Fibroblast of skin of scalp (primary cell): ENCODE measurements at places on chromosomes 2 and 18.

DNA sequence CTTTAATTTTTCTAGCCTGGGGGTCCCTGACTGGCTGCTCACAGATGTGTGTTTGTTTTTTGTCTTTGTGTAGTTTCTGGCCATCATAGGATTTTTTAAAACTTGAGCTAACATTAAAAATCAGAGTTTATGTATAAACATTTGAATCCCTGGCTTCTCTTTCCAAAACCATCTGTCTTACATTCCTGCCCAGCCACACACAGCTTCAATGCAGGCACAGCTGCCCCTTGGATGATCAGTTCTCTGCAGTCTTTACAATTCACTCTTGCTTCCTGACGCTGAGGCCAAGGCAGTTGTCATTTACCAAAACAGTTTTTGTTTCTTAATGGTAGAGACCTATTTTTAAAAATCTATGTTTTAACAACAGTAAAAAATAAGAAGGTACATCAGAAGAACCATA is 169.2 kb upstream of the LRRTM1 start:
- DNase-seq: peak; percentile 14

DNA sequence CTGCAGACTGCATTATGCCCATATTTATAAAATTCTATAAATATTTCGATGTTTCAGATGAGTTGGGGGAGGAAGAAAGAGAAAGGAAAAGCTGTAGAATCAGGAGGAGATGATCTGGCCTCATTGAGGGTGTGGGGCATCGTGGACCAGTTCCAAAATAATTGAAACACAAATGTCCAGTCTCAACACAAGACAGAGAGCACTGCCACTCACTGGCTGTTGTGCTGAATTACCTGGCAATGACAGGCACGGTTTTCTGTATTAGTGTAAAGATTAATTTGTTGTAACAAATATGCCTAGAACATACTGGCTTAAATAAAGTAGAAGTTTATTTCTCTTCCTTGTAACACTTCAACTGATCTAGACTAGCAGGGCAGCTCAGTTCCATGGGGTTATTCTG is 24.1 kb downstream of the POLE4 start:
- peak; percentile 16 for DNase-seq

- DNase-seq: peak; percentile 14
Measured at GRCh38 chr2:72963423-72964145, 46.3 kb downstream of the EMX1 start.

DNA sequence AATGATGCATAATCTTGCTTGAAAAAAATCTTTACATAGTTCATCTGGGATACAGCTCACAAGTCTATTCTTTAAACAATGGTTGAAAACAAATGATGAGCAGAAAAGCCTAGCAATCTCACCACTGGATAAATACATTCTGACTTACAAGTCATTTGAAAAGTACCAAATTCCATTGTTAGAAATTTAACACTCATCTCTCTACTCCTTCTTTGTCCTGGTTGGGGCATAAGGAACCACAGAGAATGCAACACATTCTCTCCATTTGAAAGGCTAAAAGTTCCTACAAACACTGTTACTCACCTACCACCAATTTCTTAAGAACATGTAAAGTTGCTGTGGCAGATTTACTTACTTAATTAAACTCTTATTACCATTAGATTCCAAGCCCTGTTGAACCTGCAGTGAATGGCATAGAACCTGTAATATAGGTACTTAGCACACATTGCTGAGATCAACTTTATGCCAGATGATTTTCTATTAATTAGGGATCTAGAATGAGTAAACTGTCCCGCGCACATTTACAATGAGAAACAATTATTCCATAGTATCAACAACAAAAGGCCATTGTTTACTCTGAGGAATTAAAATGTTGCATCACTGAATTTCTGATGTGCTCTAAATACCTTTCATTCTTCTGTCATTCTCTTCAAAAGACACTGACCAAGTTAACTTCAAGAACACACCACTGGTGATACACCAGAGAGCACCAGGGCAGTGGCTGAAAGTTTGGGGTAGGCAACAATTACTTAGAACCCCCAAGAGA is 69.6 kb downstream of the CABYR start:
- DNase-seq: no peak

DNA sequence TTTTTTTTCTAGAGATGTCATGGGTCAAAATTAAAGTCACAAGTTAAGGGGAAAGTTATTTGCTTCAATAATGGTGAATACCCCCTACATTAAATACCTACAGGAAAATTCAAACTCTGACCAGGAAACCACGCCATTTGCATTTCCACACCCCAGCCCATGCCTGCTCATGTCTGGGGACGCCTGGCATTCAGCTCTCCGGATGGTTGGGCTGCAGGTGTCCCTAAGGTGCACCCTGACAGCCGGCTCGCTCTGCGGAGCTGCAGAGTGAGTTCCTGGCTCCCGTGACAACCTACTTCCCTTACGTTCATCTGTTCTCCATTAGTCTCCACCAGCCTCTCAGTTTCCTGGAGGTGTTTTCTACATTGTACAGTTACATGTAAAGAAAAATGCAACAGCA is 122.7 kb upstream of the RIOK3 start:
- no peak for DNase-seq

DNA sequence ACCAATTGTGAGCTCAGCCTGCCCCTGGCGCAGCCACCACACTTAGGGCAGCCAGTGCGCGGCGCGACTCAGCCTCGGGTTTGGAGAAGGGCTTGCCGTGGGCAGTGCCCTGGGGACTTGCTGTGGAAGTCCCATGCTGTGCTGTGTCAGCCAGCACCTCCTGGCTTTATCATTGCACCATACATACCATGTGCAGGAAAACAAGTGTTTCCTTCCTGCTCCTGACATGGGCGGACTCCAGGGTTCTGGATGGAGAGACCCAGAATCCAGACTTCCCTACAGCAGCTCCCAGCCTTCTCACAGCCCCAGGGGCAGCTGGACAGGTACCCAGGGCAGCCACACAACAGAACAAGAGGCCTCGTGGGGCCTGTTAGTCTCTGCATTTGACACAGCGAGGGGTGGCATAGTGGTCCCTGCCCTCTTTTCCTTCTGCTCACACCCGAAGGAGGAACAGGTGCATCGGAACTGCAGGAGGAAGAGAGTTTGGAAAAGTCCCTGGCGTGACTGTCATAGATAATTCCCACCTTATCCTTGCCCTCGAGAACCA is 54.2 kb downstream of the SDC1 start:
- no peak for DNase-seq

DNA sequence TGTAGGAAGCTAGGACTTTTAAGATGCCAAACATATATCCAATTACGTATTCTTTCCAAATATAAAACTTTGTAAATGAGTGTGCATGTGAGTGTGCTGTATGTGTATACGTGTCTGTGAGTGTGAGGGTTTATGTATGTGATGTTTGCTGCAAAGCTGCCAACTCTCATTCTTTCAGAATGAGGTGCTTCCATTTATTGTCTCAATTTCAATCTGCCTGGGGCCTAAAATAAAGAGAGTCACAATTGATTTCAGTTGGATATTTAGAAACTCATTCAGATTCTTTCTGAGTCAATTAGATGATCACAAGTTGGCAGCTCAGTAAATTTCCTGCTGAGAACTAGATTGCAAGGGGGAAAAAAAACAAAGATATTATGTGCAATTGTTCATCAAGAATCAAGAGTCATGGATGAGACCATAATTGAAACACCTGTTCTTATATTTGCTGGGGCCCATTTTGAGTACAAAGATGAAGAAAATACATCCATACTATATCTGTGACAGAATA is 621.2 kb upstream of the ACVR2A start:
- DNase-seq: no peak

GRCh38 chr2:100285691-100286090 is 36.6 kb downstream of the LONRF2 start:
- DNase-seq: peak; percentile 48

- DNase-seq: peak; percentile 91
Measured at GRCh38 chr2:18479947-18480369, 80.5 kb downstream of the RDH14 start.

- DNase-seq: no peak
Measured at GRCh38 chr18:5370332-5370731, 74.8 kb upstream of the ZBTB14 start.

DNA sequence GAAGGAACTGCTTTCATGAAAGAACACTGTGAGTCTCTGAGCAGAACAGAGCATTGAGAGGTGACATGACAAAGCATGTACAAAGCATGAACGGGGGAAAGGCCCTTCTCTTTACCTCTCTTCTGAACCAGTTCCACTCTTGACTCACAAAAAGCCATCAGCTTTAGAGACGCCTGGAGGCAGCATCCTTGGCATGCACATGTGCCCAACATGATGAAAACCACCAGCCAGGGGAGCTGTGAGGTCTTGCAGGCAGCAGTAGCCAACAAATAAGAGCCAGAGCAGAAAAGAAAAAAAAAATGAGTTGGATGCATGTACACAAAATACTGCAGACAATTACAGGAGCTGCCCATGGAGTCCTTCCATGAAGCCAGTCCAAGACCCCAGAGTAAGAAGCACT is 95.5 kb upstream of the AGAP1 start:
- no peak for DNase-seq

- DNase-seq: no peak
Measured at GRCh38 chr2:118222672-118223421, 134.6 kb downstream of the INSIG2 start.

DNA sequence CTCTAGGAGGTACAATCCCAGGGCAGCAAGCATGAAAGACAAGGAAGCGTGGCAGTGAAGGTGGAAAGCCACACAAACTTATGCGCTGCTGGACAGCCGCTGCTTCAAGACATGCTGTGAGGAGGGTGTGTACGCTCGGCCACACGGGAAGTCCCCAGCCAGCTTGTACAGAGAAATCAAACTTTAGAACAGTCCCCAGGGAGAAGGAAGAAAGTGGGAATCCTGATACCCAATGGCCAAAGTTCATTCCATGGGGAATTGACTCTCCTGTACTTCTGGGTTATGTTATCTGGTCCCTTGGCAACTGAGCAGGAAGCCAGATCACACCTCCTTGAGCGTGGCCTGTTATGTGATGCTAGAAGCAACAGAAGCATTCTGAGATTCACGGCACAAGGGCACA is 86.1 kb upstream of the BOD1L2 start:
- DNase-seq: no peak

DNA sequence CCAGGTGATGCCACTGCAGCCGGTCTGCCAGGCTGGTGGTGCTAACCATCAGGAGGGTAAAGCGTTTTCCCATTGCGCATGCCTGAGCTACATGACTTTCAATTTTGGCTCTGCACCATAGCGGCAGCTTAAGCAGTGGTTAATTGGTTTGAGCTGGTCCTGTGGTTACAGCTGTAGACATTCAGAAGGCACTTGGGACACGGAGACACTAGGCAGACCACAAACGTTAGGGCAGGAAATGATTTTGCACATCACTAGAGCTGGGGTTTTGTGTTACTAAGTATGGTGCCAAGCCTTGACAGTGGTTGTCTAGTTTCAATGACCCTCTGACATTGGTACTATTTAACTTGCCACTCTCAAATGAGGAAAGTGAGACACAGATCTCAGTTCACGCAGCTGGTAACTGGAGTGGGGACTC is 28.9 kb upstream of the CNOT11 start:
- DNase-seq: peak; percentile 63

DNA sequence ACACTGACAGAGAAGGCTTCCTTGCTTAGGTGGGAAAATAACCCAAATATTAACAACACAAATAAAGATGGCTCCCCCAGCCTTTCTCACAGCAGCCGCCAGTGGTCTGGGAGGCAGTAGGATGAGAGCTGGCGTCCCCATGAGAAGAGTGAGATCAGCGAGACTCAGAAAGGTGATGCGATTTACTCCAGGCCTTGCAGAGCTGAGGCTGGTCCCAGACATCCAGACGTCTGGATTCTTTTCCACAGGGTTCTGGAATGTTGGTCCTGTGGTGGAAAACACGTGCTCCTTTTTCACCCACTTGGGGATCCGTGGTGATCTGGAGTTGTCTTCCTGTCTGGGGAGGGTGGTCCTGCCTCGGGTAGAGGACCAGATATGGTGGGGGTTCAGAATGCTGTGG is 190.6 kb downstream of the CTIF start:
- peak; percentile 86 for DNase-seq

DNA sequence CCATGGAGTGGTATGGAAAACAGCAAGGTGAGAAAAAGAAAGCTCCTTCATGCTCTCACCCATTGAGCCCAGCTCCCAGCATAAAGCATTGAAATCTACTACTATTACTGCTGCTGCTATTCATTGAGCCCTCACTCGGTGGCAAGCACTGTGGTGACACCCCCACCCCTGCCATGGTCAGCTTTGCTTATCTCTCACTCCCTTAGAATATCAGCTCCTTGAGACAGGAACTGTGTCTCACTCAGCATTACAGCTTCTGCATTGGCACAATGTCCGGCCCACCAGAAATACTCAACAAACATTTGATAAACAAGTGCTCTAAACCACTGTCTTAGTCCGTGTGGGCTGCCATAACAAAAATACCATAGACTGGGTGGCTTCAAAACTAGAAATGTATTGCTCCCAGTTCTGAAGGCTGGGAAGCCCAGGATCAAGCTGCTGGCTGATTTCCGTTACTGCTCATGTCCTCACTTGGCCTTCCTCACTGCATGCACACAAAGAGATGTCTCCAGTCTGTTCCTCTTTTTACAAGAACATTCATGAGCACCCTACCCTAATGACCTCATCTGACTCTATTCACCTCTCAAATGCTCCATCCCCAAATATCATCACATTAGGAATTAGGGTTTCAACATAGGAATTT is 116.3 kb downstream of the ZBTB7C start:
- DNase-seq: no peak

DNA sequence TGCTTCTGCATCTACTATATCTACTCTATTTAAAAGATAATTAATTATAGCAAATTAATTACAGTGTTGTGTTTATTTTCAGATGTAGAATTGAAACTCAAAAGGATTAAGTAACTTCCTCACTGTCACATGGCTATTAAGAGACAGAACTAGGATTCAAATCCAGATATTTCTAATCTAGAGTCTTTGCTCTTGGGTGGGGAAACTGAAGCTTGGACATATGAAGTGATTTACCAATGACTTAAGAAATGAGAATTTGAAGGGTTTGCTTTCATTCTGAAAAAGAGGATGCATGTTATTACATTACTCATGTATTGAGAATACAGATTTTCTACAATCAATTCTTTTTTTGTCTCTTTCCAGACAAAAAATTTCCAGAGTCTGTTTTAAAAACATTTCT is 191.5 kb upstream of the SMAD7 start:
- DNase-seq: no peak

DNA sequence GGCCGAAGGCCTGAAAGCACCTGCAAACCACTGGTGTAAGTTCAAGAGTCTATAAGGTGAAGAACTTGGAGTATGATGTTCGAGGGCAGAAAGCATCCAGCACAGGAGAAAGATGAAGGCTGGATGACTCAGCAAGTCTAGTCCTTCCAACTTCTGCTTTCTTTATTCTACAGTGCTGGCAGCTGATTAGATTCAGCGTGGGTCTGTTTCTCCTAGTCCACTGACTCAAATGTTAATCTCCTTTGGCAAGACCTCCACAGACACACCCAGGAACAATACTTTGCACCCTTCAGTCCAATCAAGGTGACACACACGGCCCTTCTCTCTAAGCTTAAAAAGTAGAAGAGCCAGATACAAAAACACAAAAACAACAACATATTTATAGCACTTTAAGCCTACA is 43.4 kb downstream of the NMS start:
- DNase-seq: no peak

- peak; percentile 51 for DNase-seq
Measured at GRCh38 chr18:48928787-48929186, 22.0 kb downstream of the SMAD7 start.
